ENCODE measurements at places on chromosomes 12 and 14. TPM values are rescaled to one million over a fixed set of nuclear protein-coding genes. Genes with fewer than 3 reads are reported as not detected.

Gene PSMA6
- total RNA-seq = 10.7 TPM

- DNase-seq = no peak
Measured at GRCh38 chr12:78684419-78684818, 180.2 kb upstream of the SYT1 start.

DNA sequence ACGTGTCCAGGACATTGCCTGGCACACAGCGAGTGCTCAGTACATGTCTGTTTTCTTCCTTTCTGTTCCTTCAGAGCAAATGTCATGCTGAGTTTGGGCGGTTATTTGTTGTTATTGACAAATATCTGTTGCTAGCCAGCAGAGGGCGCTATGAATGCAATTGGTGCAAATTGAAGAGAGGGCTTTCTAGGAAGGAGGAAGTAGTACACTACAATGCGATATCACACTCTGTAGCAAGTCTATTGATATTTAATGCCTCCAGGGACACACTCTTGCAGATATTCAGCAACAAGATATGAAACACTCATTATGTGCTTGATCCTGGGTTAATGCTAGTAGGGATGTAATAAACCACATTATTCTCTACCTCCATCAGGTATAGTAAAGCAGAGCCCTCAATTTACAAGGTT is 267.3 kb upstream of the SRRM4 start:
- DNase-seq = no peak

DNA sequence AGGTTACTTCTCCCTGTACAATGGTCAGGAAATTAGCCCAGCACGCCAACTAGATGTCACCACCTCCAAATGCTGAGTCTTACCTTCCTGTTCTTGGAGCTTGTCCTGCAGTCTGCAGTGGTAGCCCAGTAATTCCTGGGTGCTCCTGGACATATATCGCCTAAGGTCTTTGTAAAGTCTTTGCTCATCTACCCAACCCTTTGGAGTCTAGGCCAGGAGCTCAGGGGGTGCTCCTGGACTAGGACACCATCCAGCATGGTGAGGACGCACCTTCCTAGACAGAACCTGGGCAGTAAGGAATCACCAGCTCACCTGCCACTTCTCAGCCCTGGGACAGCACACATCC is 569 bp downstream of the SERPINA10 start:
- DNase-seq = no peak

- DNase-seq = no peak
Measured at GRCh38 chr12:27280412-27280811, 36.3 kb downstream of the STK38L start.

GRCh38 chr14:59699442-59699841 is 122.8 kb upstream of the CCDC175 start:
- no peak for DNase-seq

- DNase-seq = no peak
Measured at GRCh38 chr14:104685216-104685997, 4.0 kb upstream of the INF2 start.

DNA sequence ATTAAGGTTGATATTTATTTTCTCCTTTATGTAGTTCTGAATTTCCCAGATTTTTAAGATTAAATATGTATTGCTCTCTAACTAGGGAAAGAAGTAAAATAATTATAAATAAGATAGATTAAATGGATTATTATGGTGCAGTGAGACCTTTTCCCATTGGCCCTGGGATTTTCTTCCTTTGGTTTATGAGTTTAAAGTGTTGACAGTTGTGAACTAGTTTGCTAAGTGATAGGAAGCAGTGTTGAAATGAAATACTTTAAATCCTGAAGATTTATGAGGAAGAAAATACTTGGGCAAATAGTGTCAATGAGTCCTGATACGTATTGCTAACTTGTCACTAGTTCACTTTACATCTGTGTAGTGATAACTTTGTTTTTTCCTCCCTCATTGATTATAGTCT is 188.9 kb downstream of the RAD51B start:
- DNase-seq = no peak

Gene NRL
- not detected for total RNA-seq

DNA sequence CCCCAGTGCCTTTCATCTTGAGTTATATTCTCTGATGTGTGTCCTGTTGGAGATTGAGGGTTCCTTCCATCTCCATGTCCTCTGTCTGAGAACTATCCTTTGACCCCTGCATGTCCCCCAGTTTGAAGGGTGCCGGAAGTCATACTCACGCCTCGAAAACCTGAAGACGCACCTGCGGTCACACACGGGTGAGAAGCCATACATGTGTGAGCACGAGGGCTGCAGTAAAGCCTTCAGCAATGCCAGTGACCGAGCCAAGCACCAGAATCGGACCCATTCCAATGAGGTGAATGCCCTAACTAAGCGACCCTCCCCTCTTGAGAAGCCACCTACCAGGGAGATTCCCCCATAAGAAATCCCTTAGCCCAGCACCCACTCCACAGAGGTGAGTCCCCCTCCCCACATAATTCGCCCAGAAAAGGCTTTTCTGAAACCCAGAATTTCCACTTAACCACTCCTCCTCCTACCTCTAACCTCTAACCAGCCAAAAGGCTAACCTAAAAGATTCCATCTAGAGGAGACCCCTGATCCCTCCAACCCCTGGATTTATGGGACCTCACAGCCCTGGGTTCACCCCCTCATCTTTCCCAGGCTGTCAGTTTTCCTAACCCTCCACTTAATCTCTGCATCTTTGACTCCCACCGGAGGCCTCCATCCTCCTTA is 7.8 kb downstream of the GLI1 start:
- no peak for DNase-seq

Gene AICDA
- total RNA-seq = not detected

Gene TMPO
- total RNA-seq = 79.7 TPM

GRCh38 chr14:72332046-72332445 is 399.8 kb downstream of the RGS6 start:
- DNase-seq = peak; percentile 53

GRCh38 chr12:39103552-39104165 is 198.3 kb upstream of the CPNE8 start:
- no peak for DNase-seq

Measured in stomach (tissue), 19 donors.